ENCODE measurements at places on chromosomes 6 and 20.

- DNase-seq, result no peak
These were observed 3.9 kb downstream of the KIAA0319 start for GRCh38 chr6:24642061-24642460.

GRCh38 chr20:32985596-32985995 is 18.6 kb downstream of the SUN5 start:
- no peak for DNase-seq

GRCh38 chr6:139398658-139399057 is 24.2 kb upstream of the CITED2 start:
- DNase-seq, result no peak

GRCh38 chr6:45850378-45851033 is 165.2 kb downstream of the CLIC5 start:
- no peak for DNase-seq

GRCh38 chr6:166958926-166959861 is 2.8 kb upstream of the RNASET2 start:
- peak; percentile 7 for DNase-seq
